ENCODE measurements at places on chromosomes 5 and 9.

DNA sequence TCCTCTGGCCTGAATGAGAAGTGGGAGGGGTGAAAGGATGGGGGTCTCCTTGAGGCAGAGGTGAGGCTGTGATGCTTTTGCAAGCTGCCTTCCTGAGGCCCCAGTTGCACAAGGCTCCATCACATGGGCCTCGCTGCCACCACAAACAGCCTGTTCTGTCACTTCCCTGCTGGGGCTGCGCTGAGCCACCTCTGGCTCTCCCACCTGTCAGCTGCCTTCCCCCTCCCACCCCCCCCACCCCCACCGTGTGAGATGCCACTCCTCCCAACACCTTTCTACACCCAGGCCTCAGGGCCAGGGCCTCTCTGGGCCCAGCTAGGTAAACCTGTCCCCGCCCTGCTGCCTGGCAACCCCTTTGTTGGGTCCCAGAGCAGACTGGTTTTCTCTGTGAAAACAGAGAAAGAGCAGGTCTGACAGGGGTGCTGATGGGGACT lies 4.5 kb upstream of the PDLIM4 start:
- DNase-seq: no peak

GRCh38 chr5:161112371-161112770 lies 260.4 kb upstream of the ATP10B start:
- DNase-seq: no peak

- DNase-seq: no peak
Measured at GRCh38 chr5:154829589-154830218, 20.7 kb downstream of the FAXDC2 start.

GRCh38 chr9:71941060-71941568 lies 29.7 kb downstream of the C9orf85 start:
- DNase-seq: no peak

- DNase-seq: no peak
Measured at GRCh38 chr5:43634621-43635020, 31.6 kb downstream of the NNT start.

DNA sequence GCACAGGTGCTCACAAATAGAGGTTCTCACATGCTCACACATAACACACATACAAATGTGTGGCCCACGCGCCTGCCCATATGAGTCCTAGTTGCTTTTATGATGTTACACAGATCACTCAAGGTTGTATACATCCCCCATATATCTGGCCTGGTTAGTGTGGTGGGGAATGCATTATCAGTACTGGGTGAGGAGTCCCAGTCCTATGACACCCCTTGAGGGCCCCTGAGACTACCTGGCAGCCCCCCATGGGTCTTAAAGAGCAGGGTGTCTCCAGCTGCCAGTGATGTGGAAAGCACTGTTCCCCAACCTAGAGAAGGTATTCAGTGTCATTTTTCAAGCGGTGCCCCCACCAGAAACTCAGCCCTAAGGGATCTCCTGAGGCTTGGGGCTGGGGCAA lies 2.8 kb upstream of the HAND1 start:
- no peak for DNase-seq

DNA sequence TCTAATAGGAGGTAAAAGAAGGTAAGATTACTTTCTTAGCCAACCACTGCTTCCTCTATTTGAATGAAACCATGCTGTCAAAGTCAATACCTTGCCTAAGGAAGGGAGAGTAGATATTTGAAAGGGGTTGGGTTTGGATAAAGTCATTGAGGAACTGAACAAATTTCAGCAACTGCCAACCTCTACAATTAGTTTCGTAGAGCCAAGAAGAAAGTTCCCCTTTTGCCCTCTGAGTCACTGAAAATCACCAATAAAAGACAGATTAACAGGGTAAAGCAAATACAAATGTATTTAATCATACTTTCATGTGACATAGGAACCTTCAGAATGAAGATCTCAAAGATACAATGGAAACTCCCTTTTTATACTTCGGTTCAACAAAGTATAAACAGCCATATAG lies 615.7 kb downstream of the GABRG2 start:
- no peak for DNase-seq

DNA sequence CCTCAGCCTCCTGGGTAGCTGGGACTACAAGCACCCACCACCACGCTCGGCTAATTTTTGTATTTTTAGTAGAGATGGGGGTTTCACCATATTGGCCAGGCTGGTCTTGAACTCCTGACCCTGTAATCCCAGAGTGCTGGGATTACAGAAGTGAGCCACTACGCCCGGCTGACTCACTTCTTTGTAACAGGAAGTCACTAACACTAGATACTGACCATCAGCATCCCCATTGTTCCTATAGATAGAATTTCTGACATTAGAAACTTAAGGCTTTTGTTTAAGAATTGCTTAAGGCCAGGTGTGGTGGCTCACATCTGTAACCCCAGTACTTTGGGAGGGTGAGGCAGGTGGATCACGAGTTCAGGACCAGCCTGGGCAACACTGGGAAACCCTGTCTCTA lies 42.2 kb downstream of the LEAP2 start:
- DNase-seq: no peak

GRCh38 chr9:117046666-117047327 lies 359.7 kb downstream of the TRIM32 start:
- DNase-seq: no peak

- DNase-seq: no peak
Measured at GRCh38 chr5:130155345-130156011, 251.2 kb downstream of the CHSY3 start.

DNA sequence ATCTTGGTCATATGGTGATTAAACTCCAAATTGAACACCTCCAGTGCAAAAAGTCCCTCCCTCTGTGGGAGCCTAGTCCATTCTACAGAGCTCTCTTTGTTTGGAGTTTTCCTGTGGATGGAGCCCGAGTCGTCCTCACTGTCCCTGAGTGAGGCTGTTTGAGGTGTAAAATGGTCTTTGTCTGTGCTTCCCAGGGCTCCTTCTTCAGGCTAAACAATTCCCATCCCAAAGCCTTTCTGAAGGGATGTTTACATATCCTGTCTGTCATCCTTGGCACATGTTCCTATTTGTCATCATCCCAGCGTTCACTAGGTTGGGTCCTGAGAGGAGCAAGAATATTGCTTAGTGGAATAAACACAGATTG lies 68.9 kb downstream of the COL27A1 start:
- DNase-seq: no peak

DNA sequence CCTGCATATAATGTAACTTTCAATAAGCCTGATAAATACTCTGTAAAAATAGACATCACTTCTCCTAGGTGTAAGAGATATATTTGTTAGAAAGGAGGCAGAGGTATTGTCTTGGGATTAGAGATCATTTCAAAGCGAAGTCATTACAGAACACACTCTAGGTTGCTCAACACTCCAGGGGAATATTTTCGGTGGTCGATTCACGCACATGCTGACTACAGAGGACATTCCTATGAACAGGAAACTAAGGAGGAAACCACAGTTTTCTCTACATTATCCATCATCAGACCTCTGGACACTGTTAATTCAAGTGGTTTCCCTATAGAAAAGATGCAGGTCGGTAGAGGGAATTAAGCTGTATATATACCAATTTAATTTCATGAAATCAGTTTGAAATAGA lies 370.0 kb downstream of the NDUFS4 start:
- DNase-seq: no peak

DNA sequence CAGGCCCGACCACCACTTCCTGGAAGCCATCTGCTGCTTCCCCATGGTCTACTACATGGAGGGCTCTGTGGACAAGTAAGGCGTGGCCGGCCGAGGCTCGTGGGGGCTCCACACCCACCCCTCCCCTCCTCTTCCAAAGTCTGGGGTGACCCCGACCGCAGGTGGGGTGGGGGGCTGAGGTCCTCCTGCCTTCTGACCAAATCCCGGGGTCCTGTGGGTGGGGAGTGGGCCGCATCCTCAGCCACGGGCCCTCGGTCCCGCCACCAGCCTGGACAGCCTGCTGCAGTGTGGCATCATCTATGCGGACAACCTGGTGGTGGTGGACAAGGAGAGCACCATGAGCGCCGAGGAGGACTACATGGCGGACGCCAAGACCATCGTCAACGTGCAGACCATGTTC lies 76.4 kb downstream of the KCNT1 start:
- no peak for DNase-seq

DNA sequence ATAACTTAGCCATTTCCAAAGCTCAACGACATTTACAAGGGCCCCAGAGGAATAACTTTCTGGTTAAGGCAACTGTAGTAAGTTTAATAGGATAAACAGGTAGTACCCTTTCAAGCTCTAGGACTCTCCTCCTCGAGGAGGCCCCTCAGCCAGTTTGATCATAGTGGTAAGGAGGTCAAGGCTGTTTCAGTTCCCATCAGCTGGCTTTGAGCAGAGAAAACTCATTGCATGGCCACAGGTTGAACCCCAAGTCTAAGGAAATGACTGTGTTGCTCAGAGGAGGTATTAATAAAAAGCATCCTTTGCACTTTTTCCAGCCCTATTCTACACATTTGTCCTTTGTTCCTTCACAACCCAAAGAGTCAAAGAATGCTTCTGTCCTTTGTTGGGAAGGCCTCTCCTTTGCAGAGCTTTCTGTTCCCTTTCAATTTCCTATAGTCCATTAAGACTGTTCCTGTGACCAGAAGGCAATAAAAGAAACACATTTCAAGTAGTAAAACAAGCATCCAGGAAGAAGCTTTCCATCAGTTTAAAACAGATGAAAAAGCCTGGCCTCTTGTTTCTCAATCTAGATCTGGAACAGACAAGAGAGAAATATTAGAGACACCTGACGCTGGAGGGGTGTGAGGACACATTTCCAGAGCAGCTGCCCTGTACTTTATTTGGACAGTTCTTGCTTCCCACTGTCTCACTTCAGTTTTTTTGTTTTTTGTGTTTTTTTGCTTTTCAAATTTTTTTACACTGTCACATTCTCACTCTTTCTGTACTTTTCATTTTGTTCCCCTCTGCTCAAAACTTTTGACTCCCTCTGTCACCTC lies 54.1 kb downstream of the PRRC1 start:
- DNase-seq: no peak

- DNase-seq: no peak
Measured at GRCh38 chr5:170923910-170924620, 62.2 kb downstream of the RANBP17 start.
